GF-D8 (cell line): ENCODE measurements at places on chromosomes 1 and 21.
A peak's percentile ranks its signal among the peaks of the same experiment; 100 is the strongest.

- no peak for DNase-seq
Observed at GRCh38 chr1:180947901-180948640, 35.4 kb downstream of the KIAA1614 start.

GRCh38 chr1:37725851-37726613 is 33.7 kb downstream of the CDCA8 start:
- DNase-seq = no peak

DNA sequence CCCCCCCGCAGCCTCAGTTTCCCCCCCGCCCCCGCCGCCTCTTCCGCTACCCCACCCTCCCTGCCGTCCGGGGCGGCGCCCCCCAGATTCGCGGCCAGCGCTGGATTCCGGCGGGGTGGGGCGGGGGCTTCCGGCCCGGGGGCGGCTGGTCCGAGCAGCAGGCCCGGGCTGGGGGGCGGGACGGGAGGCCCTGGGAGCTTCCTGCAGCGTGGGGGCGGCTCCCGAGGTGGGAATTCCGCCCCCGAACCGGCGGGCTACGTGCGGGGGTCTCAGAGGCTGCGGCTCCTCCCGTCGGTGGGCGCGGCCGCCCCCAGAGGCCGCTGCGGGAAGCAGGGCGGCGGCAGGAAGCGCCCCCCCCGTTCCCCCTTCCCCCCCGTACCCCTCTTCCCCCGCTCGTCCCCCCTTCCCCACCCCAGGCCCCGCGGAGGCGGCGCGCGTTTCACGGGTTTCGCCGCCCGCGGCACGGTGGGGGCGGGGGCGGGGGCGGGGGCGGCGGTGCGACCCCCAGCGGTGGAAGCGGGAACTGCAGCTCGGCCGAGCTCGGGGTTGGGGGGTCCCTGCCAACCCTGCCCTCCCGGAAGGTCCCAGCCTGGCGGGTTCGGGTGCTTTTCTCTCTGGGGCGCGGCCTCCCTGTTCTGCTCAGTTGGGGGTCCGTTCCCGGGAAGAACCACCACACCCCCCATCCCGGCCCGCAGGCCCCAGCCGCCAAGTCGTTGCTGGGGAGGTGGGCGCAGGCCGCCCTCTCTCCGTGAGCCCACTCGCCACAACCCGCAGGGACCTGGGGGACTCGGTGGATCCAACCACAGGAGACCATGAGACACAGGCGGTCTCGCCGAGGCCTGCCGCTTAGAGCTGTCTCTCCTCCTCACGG is 76.3 kb downstream of the MORN1 start:
- DNase-seq = no peak

DNA sequence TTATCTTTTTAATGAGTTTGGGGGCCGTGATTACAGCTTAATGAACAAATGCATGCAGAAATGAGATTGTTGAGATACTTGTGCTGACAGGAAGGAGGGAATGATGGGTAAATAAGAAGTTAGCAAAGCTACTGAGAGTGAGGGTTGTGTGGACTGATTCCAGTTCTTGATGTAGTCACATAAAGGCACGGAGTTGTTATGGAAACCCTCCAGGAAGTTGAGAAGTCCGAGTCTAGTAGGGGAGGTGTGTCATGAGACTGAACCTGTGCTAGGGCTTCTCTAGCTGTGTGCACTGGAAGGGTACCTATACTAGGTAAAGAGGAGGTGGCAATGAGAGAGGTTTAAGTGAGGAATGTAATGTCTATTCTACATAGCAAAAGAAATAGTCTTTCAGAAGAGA is 475.7 kb downstream of the USP25 start:
- DNase-seq = no peak

DNA sequence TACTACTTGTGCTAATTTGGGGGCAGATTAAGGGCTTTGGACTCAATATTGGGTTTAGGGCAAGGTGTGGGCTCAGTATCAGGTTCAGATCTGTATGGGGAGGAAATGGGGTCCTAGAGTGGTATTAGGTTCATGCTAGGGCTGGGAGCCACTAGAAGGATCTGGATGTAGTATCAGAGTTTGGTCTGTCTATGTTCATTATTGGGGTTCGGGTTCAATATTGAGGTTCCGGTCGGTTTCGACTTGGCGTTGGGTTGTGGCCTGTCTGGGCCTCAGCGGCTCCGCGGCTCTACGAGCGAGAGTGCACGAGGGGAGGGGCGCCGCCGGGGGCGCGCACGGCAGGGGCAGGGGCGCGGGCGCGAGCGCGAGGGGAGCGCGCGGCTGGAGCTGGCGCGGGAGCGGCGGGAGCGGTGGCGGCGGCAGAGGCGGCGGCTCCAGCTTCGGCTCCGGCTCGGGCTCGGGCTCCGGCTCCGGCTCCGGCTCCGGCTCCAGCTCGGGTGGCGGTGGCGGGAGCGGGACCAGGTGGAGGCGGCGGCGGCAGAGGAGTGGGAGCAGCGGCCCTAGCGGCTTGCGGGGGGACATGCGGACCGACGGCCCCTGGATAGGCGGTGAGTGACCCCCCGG is at the start of gene PTPRF:
Gene PTPRF (plus strand): TSS at position 401 of the 624 bp plus-strand sequence. CDS start 14,193 bp downstream, outside the sequence.
- DNase-seq = no peak

GRCh38 chr1:150507912-150508864 is at the start of gene ECM1:
ECM1 (plus strand) TSS chr1:150508109; CDS start chr1:150508210, 101 bp downstream.
- no peak for DNase-seq

- DNase-seq = no peak
Observed at GRCh38 chr1:204320382-204320804, 39.3 kb downstream of the PLEKHA6 start.

GRCh38 chr1:45444609-45445131 is 46.3 kb downstream of the TESK2 start:
- DNase-seq = peak; percentile 39

- no peak for DNase-seq
Observed at GRCh38 chr1:179866616-179867015, 11.0 kb downstream of the TOR1AIP2 start.

DNA sequence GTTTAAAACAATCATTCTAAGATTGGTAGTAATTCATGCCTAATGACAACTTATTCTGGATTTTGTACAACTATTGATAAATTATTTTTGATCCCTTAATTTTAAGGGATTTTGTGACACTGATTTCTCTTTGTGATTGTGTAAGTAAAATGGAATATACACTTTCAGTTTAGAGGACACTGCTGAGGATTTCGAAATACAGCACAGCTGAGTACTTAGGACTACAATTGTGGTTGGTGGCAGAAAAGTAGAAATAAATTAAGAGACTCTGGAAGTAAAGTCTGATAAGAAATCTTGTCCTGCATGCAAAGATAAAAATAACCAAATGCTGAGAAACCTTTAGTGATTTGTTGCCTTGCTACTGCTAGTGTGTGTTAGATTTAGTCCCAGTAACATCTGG is 40.0 kb downstream of the TYW3 start:
- DNase-seq = no peak

DNA sequence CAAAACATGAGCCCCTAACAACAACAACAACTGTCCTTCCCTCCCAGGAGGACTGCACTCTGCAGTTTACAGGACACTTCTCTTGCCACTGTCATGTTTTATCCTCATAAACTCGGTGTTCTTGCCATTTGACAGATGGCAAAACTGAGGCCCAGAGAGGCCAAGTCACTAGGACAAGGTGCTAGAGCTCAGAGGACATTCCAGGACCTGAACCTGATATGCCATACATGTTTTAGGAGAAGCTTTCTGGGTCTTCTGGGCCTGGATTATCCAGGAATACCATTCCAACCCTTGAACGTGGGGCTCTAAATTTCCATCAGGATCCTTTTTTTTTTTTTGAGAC is 19.4 kb upstream of the TENT5B start:
- no peak for DNase-seq

GRCh38 chr1:62187548-62187947 is 7.1 kb upstream of the L1TD1 start:
- DNase-seq = no peak

GRCh38 chr1:205858141-205858961 is 8.4 kb upstream of the PM20D1 start:
- no peak for DNase-seq

DNA sequence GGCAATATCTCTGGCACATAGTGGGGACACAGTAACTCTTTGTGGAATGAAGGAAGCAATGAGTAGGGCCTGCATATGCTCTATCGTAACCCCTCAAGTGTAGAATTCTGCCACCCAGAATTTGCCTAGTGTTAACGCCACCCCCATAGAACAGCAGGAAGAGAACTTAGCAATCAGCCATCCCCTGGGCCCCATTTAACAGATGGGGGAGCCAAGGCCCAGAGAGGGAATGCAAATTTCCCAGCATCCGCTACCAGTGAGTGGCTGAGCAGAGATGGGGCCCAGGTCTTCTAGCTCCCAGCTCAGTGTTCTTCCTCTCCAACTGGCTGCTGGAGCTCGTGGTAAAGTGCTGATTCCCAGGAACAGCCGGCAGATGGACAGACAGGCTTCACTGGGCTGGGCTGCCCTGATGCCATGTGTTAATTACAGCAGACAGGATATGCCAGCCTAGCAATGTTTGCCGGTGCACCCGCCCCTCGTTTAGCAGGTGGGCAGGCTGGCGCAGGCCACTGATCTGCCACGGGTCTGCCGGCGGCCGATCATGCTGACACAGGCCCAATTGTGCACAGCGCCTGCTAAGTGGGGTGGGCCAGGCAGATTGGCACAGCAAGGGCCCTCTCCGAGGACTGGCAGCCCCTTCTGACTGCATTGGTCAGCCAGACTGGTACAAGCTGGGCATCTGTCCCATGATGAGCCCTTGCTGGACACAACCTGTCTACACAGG is 171.9 kb downstream of the IGSF21 start:
- no peak for DNase-seq

GRCh38 chr1:30524840-30525617 is 198.4 kb downstream of the MATN1 start:
- no peak for DNase-seq

GRCh38 chr1:17687145-17687544 is 68.0 kb upstream of the ACTL8 start:
- DNase-seq = no peak

DNA sequence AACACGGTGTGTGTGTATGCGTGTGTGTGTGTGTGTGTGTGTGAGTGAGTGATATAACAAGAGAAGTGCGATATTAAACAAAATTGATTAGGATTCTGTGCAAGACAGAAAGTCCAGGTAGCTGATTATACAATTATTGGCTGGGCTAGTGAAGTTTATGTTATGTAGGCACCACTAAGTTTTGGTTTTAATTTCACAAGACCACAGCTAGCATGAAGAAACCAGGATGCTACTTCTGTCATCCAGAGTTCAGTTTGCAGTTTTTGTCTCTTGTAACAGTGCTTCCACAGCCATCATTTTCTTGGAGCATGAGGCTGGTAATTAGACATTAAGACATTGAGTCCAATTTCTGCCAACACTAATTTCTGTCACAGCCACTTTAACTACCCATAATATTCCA is 1590.2 kb upstream of the B3GALT2 start:
- DNase-seq = no peak

DNA sequence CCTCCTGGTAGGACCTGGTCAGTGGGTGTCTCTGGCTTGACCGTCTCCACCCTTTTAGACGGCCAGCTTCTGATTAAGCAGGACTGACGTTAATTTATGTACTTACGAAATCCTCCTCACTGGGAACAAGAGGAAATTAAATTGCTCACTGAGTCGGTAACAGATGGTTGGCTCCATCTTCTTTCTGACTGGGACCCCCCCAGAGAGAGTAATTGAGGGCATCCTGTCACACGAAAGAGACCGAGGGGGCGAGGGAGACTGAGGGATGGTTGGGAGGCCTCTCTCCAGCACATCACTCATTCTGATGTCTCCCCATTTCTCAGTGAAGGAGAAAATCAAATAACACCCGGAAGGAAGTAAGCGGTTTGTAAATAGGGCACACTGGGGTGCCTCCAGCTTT is 104.8 kb downstream of the OMA1 start:
- DNase-seq = no peak

GRCh38 chr1:69842326-69842725 is 274.6 kb downstream of the LRRC7 start:
- no peak for DNase-seq

- no peak for DNase-seq
Observed at GRCh38 chr1:25724966-25725365, 75.0 kb upstream of the SELENON start.

DNA sequence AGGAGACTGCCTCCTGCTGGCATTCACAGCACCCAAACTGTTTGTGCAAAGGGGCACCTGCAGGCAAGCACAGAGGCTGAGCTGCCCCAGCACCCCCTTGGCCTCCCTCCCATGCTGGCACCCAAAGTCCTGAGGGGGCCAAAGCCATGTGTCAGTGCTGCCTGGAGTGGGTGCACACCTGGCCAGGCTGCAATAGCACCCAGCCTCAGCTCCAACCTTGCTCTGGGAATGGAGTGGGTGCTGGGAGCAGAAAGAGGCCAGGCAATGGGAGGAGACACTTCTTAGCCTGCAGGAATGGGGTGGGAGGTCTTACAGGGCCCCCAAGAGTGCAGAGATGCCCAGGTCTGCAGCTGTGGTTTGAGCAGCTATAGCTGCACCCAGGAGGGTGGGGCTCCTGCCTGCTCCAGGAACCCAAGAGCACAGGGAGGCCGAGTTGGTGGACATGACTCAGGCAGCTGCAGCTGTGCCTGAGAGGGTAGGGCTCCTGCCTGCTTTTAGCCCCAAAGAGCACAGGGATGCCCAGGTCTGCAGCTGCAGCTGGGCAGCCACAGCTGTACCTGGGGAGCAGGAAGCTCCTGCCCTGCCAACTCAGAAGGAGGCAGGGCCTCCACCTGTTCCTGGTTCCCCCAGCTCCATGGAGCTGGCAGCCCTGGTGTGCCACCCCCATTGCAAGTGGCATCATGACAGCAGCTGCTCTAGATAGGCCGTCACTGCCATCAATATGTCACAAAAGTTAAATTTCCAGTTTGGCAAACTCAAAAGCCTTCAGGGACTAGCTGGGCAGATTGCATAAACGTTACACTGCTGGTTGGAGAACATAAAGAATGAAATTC is 5.3 kb upstream of the CHD1L start:
- DNase-seq = no peak

- no peak for DNase-seq
Observed at GRCh38 chr21:42567861-42568260, 54.2 kb downstream of the SLC37A1 start.

DNA sequence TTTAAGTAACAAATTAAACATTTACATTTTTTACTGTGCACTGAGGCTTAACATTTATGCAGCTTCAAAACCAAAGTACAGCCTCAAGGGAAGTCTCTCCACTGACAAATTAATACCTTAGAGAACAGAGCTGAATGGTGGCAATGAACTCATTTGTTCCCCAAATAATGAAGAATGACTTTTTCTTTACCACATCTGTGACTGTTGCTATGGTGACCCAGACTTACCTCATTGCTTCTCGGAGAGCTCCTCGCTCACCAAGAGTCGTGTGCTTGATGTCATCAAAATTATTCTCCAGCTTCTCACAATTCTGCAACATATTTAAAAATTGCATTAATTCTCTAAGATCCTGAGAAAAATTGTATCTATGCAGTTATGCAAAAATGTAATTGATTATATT is 92.9 kb downstream of the DPYD start:
- DNase-seq = no peak
